ENCODE measurements at places on chromosomes 4 and X.

- no peak for DNase-seq
These were observed 35.0 kb upstream of the RASGEF1B start for GRCh38 chr4:81506731-81507130.

DNA sequence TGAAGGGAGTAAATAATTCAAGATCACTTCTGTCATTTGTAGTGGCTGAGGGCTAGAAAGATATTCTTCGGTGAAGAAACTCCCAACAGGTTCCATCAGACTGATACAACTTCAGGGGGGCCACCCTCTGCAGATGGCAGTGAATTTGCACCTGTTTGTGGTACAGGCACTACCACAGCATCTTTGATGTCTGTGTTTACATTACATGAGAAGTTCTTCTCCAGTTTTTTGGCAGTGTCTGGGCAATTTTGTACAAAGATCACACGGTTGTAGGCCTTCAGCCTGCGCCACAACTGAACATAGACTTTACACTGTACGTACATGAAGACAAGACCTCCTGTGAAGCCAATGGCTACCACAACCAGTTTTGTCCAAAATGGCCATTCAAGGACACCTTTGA is 34.2 kb downstream of the TMA16 start:
- no peak for DNase-seq

- peak; percentile 7 for DNase-seq
These were observed 605.5 kb upstream of the PITX2 start for GRCh38 chr4:111228396-111228795.

DNA sequence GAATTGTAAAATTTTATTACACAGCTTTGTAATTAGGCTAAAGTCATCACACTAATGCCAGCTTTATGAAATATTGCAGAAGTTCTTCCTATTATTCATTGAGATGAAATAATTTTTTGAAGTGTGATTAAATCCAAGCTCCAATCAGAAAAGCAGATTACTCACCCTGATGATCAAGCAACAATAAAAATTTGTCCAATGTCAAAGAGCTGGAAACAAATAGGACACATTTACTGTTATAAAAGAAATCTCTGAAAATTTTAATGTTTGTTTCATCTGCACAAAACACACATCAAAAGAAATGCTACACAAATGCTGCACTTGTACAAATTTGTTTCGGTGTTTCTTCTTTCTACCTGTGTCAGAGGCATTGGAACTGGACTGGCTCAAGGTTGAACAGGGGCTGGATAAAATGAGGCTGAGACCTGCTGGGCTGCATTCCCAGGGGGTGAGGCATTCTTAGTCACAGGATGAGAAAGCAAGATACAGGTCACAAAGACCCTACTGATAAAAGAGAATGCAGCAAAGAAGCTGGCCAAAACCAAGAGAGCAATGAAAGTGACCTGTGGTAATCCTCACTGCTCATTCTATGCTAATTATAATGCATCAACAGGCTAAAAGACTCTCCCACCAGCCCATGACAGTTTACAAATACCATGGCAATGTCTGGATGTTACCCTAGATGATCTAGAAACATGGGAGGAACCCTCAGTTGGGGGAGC is 78.3 kb downstream of the GASK1B start:
- no peak for DNase-seq

DNA sequence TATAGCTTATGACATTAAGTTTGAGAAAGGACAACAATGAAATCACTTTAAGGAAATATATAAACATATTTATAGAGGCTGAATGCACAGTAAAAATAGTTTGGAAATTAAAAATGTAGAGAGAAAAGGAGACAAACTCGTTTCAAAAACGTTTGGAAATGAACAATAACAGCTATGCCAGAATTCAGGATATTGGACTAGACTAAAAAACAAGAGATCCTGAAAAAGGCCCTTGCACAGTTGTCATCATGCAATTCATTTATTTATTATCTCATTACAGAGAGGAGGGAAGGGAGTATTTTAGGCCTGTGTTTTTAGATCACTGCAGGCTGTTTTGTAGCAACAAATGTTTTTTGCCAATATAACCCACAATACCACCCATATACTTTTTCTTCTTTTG is 527.2 kb downstream of the ADGRL3 start:
- DNase-seq = no peak

- no peak for DNase-seq
These were observed 991.4 kb downstream of the ARAP2 start for GRCh38 chr4:35252866-35253265.

DNA sequence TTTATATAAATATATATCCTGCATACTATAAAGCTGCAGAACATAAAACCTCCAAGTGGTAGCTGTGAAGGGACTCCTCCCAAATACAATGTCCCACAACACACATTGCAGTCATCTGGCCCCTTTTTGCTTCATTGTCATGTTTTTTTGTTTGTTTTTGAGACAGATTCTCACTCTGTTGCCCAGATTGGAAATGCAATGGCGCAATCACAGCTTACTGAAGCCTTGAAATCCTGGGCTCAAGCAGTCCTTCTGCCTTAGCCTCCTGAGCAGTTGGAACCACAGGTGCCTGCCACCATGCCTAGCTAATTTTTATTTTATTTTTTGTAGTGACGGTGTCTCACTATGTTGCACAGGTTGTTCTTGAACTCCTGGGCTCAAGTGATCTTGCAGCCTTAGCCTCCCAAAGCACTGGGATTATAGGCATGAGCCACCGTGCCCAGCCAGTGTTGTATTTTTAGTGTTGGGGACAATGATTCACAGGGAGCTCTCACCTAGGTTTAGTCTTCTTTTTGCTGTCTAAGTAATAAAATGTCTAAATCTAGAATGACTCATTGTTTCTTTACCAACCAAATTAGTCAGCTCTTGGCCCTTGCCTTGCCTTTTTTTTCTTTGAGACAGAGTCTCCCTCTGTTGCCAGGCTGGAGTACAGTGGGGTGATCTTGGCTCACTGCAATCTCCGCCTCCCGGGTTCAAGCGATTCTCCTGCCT is 24.0 kb upstream of the XIAP start:
- no peak for DNase-seq

DNA sequence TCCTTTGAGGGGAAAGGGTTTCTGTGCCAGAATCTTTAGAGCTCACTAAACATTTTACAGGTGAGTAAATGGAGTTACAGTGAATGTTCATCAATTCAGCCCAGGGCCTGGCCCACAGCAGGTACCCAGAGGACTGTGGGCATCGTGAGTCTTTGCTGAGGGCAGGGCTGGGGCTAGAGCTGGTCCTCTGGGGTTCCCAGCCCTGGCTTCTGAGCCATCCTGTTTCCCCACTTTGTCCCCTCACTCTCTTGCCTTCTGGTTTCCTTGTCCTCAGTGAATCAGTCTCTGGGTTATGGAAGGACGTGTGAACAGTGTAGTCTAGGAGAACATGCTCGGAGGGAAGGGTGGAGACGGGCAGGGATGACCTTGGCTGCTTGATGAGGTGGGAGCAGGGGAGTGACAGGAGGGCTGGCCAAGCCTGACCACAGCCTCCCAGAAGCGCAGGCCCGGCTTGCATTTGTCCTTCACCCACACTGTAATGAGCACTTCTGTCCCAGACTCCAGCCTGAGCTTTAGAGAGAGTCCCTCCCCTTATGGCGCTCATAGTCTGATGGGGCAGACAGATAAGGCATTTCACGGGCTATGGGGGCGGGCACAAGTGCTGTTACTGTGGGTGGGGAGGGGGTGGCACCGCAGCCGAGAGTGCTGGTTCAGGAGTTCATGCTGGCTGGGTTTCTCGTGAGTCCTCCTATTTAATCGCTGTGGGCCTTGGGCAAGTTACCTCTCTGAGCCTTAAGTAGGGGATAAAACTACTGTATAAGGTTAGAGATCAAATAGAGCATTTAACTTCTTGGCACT is 17.3 kb downstream of the TBC1D14 start:
- no peak for DNase-seq

DNA sequence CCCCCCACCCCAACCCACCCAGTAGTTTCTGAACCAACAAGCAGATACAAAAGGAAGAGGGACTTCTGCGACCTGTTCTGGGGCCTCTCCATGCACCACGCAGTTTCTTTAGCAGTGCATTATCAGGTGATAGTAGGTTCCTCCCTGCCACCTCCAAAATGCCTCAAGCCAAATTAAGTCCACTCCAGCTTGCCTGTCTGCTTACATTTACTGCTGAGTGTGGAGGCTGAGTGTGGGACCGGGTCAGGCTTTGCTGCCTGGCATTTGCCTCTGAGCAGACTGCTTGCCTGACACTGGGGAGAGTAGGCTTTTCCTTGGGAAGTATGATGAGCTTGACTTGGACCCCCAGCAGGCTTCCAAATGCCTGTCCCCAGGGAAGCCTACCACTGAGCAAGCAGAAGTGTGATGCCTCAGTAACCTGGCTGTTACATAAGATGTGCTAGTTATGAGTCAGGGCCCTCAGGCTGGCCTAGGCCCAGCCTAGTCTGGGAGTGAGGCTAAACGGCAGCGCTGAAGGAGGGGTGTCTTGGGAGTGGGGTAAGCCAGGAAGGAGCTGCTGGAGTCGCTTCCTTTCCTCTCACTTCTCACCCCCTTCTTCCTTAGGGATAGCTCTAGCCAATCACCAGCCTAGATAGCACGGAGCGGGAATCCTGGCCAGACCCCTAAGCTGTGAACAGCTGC is 9.0 kb downstream of the TSC22D3 start:
- no peak for DNase-seq

GRCh38 chrX:51456814-51457213 is 39.6 kb downstream of the NUDT11 start:
- no peak for DNase-seq

GRCh38 chr4:184268584-184269160 is 51.0 kb upstream of the ENPP6 start:
- DNase-seq = no peak

DNA sequence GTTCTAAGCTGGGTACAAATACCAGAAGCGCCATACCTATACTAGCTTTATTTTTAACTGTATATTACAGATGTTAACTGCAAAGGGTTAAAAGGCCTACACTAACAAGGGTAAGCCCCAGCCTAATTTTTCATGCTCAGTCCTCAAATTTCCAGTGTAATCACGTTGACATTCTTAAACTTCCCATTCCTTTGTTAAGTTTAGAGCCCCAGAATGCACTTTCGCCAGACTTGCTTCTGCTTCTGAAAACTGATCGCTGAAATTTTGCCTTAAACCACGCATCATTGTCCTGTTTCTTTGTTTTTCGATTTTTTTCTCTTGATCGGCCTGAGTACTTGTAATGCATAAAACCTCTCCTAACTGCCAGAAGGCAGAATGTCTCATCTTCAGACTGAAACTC is 2141.9 kb upstream of the AGA start:
- DNase-seq = no peak

- no peak for DNase-seq
These were observed 314.3 kb downstream of the ARHGAP24 start for GRCh38 chr4:85789241-85789640.

- DNase-seq = no peak
These were observed 34.5 kb upstream of the PPM1K start for GRCh38 chr4:88318751-88319350.

DNA sequence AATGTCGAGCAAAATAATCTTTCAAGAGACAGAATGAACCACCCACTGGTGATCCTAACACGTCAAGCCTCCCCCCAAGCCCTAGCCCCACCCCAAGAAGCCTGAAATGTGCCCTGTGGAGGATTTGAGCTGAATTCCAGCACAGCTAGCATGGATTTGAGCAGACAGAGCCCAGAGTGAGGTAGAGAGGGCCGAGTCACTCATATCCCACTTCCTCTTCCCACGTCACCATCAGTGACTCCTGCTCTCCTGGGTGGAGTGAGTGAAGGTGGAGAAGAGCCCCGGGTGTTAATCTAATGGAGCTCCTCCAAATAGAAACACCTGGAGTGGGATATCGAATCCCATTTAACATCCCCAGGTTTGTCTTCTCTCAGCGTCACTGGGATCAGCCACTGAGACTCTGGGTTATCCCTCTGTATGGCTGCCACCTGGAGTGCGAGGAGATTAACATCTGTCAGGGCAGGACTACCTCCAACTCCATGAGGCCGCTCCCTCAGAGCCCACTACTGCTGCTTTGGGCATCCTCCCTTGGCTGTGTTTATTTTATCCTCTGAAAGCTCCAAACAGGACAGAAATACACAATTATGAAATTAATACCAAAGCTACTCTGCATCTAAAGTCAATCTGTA is 136.6 kb downstream of the NWD2 start:
- no peak for DNase-seq

GRCh38 chr4:76200771-76201231 is 12.8 kb downstream of the SCARB2 start:
- DNase-seq = no peak

- DNase-seq = no peak
These were observed 1525.7 kb upstream of the TENM3 start for GRCh38 chr4:180717451-180718033.

GRCh38 chr4:65367306-65367705 is 303.0 kb downstream of the EPHA5 start:
- DNase-seq = no peak

- no peak for DNase-seq
These were observed 161.7 kb upstream of the NAP1L5 start for GRCh38 chr4:88859191-88859812.

DNA sequence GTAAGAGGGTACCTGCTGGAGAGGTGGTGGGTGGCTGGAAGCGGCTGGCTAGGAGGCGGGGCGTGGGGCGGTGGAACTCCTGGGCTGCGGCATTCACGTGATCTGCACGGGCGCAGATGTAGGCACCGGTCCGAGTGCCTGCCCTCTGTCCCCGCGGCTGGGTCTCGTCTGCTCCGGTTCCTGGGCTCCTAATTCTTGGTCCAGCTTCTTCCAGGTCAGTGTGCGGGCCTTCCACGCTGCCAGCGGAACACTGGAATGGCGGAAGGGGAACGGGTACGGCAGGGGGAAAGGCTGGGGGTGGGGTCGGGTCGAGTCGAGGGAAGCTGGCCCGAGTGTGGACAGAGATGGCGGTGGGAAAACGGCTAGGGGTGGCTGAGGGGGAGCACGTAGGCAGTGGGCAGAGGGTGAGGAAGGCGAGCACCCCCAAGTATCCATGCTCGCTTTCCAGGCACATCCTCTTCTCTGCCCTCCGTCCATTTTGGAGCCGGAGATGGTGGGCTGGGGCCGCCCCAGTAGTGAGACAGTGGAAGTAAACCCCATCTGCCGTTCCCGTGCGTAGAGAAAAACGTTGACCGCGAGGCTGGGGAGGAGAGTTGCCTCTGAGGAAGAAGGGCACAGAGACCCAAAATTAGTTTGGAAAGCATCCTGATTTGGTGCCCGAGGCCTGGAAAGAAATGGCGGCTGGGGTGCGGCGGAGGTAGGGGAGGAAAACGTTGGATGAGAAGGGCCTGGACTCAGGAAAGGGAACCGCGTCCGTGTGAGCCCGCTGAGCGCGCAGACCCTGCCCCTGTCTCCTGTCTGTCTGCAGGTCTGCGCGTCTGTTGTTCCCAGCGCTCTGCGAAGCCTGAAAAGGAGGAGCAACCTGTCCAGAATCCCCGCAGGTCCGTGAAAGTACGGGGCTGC is at the start of gene TCEAL4:
TCEAL4 (plus strand) TSS at position 105 of the 903 bp plus-strand sequence. CDS start 1,161 bp downstream, outside the sequence.
- DNase-seq = no peak
